Right ventricle myocardium inferior (tissue), 1 donor: ENCODE measurements at places on chromosomes 4 and X.

- peak; percentile 13 for DNase-seq
These were observed 485.5 kb downstream of the TRAM1L1 start for GRCh38 chr4:116599859-116600258.

GRCh38 chrX:9189286-9189685 is 155.4 kb upstream of the FAM9B start:
- DNase-seq, result no peak

GRCh38 chr4:74968456-74969164 is 35.7 kb downstream of the PARM1 start:
- DNase-seq, result no peak

DNA sequence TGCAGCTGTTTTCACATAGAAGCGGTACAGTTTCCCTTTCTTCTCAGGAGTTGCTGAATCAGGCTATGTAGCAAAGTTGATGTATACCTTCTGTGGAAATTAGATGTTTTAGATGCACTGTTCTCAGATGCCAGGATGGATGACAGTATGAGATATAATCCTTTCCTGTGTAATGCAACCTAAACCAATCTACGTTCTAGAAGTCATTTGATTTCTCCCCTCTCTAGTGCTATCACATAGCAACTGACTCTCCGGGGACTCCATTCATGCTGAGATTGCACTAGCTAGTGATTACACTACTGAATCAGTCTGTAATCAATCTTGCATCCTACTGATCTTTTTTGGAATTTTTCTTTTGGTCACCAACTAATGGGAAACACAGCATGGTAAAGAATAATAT is 1881.7 kb downstream of the PCDH7 start:
- no peak for DNase-seq

DNA sequence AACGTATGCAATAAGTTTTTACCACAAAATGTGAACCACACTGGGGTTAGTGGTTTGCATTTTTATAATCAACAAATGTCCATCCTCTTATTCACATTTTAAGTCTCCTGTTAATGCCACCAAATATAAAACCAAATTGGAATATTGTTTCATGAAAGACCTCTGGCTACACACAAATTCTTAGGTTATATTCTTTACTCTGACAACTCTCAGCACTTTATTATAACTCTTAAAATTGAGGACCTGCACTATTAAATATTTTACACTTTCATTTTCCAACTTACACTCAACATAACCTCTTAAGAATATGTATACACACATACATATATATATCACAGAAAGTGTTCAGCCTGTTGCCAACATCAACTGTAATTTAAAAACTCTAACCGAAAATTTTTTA is 2.8 kb downstream of the PDE5A start:
- DNase-seq, result no peak

GRCh38 chrX:107666931-107667330 is 38.6 kb downstream of the PRPS1 start:
- no peak for DNase-seq
